ENCODE measurements at places on chromosomes 5 and 9. TPM values are rescaled to one million over a fixed set of nuclear protein-coding genes. Genes with fewer than 3 reads are reported as not detected.

DNA sequence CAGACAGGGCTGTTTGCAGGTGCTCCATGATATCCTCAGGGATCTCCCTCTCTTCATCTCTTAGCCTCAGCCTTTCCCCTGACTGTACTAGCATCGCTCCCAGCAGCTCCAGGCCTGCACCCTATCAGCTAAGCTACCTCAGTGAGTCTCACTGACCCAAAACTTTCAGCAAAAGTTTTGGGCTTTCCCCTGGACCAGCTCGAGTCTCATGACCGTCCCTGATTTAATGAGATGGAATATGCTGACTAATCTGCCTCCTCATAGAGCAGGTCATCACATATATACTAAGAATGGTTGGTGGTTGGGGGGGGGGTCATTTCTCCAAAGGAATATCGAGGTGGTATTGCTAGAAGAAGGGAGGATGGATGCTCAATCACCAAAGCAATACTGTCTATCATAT lies 151.5 kb downstream of the NR3C1 start:
- H3K27ac ChIP-seq, result no peak overlapping the region
- no peak for DNase-seq
- no peaks in the 10 kb centered on the region for H3K4me1 ChIP-seq
- H3K4me3 ChIP-seq, result no peak overlapping the region

The FXN gene
- 30.0 TPM for total RNA-seq

DNA sequence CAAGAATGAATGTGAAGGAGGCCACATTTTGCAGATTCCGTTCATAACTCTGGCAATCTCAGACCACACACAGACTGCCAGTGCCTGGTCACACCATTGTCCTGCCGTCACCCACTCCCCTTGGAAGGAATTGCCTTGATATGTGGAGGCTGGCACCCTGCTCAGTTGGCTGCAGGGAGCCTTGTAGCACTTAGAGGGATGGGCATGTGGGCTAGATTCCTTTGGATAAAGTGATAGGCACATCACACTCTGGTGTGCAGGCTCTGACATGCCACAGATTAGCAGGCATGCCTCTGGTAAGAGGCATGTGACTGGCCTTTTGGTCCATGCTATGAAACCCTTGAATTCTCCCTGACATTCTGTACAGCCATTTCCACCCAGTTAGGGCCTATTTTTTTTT lies 254.6 kb upstream of the PIK3R1 start:
- no peaks in the 10 kb centered on the region for H3K27me3 ChIP-seq
- H3K4me3 ChIP-seq, result no peak overlapping the region
- no peaks in the 10 kb centered on the region for H3K4me1 ChIP-seq
- no peaks in the 10 kb centered on the region for H3K36me3 ChIP-seq

- H3K36me3 ChIP-seq, result no peaks in the 10 kb centered on the region
- no peak overlapping the region for H3K27ac ChIP-seq
- H3K4me3 ChIP-seq, result no peak overlapping the region
- no peaks in the 10 kb centered on the region for H3K4me1 ChIP-seq
Measured at GRCh38 chr9:138105123-138105415, 227.5 kb downstream of the CACNA1B start.

GRCh38 chr9:95004411-95005277 lies 278.1 kb downstream of the AOPEP start:
- peaks cover 25% of the 10 kb centered on the region for H3K27me3 ChIP-seq
- H3K27ac ChIP-seq, result no peak overlapping the region
- peak; percentile 23 for DNase-seq
- no peaks in the 10 kb centered on the region for H3K36me3 ChIP-seq
- H3K4me1 ChIP-seq, result peaks cover 8% of the 10 kb centered on the region
- H3K4me3 ChIP-seq, result peak overlapping the region; percentile 13

Data from CD8-positive, alpha-beta memory T cell (primary cell).